NCI-H187 (cell line): ENCODE measurements at places on chromosomes 7 and 10.
A peak's percentile ranks its signal among the peaks of the same experiment; 100 is the strongest.

DNA sequence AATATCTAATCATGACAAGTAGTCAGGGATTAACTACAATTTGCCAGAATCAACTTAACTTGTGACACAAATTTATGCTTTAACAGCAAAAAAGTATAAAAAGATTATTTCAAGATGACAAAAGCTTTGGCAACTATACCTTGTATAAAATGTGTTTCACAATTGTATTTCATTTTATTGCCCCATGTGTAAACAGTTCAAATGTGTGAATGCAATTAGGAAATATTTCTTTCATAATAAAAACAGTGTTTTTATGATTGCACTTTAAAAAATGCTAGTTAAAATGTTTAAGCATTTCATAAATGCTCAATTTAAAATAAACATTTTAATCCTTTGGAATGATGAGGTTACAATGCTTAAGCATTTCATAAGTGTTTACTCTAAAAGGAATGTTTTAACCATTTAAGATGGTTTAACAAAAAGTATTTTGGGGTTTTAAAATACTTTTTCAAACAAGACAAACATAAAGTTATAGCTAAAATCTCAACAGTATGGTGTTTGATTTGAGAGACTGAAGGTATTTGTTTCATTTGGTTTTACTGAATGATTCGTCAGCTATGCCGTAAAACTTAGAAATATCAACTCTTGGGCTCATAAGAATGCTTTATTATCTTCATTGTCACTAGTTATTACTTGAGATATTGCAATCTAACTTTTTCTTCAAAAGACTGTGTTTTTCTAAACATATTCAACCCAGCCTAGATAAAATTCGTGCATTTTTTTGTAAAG is 50.1 kb downstream of the SFTPD start:
- no peak for DNase-seq

DNA sequence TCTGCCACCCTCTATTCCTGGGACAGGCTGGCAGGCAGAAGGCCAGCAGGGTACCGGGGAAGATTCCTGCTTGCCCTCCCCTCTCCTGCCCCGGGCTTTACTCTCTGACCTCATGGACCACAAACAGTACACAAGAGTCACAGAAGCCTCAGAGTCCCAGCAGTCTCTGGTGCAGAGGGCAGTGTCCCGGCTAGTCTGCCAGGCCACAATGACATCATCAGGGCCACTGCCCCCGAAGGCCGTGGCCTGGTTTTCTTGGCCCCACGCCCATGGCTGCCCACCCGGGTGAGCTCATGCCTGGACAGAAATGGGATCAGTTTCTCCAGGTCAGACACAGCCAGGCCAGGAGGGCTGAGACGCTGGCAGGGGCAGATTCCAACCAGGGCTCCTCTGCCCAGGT is 91.9 kb downstream of the MYL10 start:
- DNase-seq = no peak

DNA sequence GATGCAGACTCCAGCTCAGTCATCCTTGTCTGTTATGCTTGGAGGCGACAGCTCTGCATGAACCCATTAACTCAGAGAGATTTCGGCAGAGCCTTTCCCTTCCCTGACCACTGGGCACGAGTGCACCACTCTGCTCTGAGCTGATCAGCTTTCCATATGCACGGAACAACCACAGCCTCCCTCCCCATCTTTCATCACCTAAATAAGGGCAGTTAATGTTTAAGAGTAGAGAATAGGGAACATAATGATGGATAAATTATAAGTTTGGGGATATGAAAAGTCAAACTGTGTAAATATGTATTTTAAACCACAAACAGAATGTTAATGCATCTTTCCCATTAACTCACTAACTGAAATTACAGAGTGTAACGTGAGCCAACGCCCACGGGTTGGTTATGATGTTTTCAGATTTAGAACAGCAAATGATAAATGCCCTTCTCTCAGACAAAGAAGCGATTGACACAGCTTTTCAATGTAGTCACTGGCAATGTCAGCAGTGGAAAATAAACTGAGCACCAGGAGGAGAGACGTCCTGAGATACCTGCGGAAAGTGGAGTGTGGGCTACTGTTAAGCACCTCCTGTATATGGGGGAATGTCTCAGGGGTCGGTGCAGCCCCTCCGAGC is 658.2 kb downstream of the LRMDA start:
- DNase-seq = no peak

- no peak for DNase-seq
These were observed 170.9 kb downstream of the CDK14 start for GRCh38 chr7:90766814-90767564.

- peak; percentile 60 for DNase-seq
These were observed 170.9 kb downstream of the POLR1F start for GRCh38 chr7:19537942-19538401.

DNA sequence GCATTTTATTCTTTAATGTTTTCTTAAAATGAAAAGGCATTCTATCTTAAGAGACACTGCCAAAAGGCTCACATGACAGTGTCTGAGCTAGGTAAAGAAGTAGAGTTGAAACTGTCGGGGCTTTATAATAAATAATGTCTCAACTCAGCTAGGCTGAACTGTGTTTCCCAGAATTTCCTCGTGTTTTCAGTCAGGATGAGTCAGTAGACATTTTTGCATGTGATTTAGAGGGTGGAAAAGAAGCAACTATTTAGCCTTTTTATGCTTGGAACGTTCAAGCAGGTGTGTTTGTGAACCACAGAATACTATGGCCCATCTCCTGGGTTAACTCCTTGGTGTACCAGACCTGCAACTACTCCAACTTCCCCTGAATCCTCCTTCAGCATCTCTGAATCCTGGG is 23.4 kb upstream of the LIPA start:
- DNase-seq = no peak

- DNase-seq = no peak
These were observed at the start of gene EGFR for GRCh38 chr7:55018361-55019190. Gene EGFR (plus strand): TSS chr7:55019017. CDS start chr7:55019278, 261 bp downstream.

DNA sequence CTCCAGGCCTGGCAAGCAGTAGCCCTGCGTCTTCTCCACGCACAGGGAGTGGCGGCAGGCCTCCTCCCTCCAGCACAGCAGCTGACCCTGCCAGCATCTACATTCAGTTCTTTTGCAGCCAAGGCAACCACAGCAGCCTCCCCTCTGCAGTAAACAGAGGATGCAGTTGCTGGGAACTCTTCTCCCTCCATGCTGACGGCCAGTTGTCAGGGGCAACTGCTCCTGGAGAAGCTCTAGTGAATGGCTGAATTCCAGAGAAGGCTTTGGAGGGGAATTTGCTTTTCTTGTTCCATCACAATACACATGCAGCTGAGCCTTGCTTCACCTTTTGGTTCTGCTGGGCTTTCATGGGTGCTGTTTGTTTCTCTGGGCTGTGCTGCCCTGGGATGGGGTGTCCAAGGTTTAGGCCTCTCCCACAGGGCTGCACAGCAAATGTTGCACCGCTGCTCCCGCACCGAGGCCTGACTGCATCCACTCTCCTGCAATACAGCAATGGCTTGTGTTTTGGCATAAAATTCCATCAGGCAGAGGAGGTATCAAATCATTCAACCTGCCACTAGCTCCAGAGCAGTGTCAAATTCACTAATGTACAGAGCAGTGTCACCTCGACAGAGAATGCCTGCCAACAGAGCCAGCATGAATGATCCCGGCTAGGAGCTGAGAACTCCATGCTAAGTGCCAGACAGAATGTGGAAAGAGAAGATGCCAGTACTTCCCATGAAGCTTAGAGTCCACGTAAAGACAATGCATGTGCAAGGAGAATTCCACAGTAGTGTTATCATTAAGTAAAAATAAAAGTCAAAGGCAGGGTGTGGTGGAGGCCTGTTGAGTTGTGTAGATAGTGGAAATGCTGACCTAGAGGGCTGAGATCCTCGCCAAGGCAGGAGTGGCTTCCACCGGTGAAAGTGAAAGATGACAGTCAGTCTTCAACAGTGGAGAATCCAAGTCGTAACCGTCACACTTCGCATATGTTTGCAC is 399.6 kb downstream of the DPP6 start:
- DNase-seq = no peak

DNA sequence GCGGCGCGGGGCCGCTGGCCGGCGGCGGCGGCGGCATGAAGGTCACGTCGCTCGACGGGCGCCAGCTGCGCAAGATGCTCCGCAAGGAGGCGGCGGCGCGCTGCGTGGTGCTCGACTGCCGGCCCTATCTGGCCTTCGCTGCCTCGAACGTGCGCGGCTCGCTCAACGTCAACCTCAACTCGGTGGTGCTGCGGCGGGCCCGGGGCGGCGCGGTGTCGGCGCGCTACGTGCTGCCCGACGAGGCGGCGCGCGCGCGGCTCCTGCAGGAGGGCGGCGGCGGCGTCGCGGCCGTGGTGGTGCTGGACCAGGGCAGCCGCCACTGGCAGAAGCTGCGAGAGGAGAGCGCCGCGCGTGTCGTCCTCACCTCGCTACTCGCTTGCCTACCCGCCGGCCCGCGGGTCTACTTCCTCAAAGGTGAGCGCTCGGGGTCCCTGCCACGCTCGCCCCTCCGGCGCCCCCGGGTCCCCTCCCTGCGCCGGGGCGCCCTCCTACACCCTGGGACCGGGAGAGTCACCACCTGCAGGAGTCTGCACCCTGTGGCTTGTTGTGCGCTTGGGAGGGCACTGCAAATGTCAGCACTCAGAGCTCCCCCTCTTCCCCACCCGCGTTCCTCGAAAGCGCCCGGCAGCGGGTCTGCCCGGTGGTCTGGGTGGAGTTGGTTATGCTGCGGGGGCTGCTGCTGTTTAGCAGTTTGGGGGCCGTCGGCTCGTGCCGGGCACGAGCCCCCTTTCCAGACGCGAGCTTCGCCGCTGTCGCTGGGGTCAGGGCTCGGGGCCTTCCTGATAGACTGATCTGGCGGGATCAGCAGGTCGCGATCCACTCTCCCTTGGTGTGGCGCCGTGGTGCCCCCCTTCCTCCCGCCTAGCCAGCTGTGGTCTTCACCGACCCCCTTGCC is 627 bp downstream of the DUSP5 start:
- DNase-seq = peak; percentile 7

DNA sequence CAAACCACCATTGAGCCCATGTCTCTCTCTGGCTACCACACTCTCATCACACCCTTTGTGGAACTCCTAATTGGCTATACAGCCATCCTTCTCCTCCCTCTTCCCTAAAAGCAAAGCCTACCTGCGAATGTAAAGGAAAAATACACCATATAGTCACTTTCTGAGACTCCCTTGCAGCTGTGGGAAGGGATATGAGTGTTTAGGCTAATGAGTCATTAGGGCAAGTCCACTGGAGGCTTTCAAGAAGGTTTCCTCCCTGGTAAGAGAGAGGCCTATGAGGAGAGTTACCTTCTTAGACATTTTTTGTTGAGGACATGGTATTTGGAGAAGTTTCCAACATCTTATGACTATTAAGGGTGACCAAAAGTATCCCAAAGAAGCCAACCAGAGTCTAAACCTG is 4.1 kb upstream of the TMEM243 start:
- DNase-seq = no peak

GRCh38 chr10:117421985-117422384 is 46.7 kb upstream of the PDZD8 start:
- no peak for DNase-seq

GRCh38 chr10:106877574-106877973 is 286.9 kb downstream of the SORCS1 start:
- no peak for DNase-seq

DNA sequence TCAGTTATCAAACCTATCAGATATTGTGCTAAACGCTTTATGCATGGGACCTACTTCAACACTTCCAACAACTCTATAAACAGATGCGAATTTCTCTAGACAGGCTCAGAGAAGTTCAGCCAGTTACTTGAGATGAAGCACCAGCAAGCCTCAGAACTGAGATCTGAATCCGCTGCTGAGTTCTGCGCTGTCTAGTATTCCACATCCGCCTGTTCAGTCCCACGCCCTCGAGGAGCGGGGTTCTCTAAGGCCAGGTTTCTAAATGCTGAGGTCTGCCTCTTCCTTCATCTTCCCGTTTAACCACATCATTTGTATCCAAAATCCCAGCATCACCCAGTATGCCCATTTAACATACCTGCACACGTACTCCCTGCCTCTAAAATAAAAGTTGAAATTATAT is 297.8 kb upstream of the ZNF32 start:
- no peak for DNase-seq

GRCh38 chr10:60200012-60200681 is 189.5 kb downstream of the ANK3 start:
- DNase-seq = no peak

GRCh38 chr7:12146813-12147212 is 64.3 kb upstream of the TMEM106B start:
- DNase-seq = no peak

DNA sequence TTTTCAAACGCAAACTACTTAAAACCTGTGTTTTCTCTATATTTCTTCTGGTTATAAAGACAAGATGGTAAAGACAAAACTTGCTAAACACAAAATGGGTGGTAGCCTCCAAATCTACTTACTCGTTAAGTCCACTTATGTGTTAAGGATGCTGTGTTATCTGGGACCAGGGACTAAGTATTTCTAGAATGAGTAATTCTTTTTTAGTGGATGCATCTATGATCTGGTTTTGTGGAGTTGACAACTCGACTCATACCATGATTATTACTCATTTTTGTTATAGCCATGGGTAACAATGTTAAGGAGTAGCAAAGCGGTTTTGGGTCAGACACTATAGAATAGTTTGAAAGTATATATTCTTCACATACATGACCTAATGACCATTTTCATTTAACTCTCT is 239.5 kb upstream of the FOXP2 start:
- DNase-seq = no peak

DNA sequence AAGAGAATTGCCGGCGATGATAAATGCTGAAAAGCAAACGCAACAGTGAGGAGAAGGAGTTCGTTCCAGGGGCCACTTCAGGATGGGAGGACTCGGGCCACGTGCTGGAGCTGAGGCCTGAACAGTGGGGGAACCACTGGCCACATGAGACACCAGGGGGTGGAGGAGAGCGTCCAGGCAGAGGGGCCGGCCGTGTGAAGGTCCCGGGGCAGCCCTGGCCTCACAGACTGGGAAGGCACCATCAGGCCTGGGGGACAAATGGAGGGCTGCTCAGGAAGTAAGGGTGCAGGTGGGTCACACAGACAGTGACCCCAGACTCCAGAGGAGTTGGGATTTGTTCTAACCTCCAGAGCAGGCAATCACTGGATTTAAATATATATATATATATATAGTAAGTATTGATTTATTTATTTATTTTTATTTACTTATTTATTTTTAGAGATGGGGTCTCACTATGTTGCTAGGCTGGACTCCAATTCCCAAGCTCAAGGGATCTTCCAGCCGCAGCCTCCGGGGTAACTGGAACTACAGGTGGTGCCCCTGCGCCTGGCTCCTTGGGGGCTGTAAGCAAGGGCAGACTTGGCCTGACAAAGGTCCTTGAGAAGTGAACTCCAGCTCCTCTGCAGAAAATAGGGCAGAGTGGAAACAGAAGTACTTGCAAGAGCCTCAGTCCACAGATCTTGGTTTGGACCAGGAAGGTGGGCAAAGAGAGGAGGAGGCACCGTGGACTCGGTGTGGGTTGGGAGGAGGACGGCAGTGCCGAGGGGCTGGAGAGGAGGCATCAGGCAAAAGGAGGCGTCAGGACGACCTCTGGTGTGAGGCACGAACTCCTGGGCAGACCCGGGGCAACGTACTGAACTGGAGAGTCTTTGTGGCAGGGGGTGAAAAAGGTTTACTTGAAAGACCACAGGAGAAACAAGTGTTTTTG is 57.3 kb downstream of the TCERG1L start:
- DNase-seq = no peak
